Renal cortex interstitium (tissue), 15 donors: ENCODE measurements at places on chromosomes 3 and 15. TPM values are rescaled to one million over a fixed set of nuclear protein-coding genes. Genes with fewer than 3 reads are reported as not detected.

The ZNF660 gene
- polyA plus RNA-seq: 13.1 TPM

- DNase-seq: no peak
Measured at GRCh38 chr15:31302778-31303725, 23.6 kb upstream of the KLF13 start.

DNA sequence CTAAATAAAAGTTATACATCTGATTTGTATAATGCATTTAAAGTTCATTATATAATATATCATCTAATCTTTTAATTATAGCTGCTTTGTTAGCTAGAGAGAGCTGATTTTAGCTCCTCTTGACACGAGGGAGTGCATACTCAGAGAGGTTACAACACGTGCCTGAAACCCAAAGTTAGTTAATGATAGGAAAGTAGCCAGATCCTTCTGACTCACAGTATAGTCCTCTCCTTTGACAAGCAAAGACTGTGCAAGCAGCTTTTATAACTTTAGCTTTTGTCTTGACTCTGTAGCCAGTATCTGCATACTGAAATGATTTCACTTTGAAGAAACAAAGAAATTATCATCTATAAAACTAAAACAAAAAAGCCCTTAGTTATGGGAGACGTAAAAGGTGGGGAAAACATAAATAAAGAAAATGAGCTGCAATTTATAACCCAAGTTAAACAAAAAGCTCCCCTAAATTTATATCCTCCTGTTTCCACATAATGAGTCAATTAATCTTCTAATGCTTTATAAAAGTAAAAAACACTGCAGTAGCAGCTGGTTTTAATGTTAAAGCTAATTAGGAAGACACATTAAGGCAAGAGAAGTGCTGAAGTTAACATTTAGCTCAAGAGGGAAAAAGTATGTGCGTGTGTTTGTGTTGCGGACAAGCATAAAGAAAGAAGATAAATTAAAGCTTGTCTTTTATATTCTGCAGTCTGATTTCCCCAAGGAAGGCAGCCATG lies 13.1 kb downstream of the GABRR3 start:
- DNase-seq: no peak

The CILP gene
- polyA plus RNA-seq: 3.1 TPM
